ENCODE measurements at places on chromosomes 2 and 18.

GRCh38 chr2:118830118-118830517, 17.3 kb downstream of the EN1 start:
- no peak for DNase-seq

DNA sequence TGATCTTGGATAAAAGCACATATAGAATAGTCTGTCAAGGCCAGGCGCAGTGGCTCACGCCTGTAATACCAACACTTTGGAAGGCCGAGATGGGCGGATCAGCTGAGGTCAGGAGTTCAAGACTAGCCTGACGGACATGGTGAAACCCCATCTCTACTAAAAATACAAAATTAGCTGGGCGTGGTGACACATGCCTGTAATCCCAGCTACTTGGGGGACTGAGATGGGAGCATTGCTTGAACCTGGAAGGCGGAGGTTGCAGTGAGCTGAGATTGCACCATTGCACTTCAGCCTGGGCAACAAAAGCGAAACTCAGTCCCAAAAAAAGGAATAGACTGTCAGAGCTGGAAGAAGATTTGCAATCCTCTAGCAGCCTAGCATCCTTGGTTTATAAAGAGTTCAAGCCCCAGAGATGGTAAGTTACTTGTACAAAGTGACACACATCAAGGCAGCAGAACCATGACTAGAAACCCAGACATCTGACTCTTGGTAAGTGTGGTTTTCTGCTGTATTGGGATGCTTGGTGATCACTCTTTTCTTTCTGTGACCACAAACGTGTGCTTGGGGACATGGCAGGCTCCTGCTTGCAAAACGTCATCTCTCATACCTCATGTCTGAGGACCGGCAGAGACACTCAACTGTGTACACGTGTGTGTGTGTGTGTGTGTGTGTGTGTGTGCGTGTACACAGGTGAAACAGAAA, 69.0 kb downstream of the OSBPL6 start:
- DNase-seq = no peak

GRCh38 chr2:118502106-118502505, 345.3 kb downstream of the EN1 start:
- DNase-seq = no peak

GRCh38 chr2:187614756-187615155, 60.5 kb upstream of the TFPI start:
- no peak for DNase-seq

GRCh38 chr2:104472076-104472475, 381.8 kb upstream of the POU3F3 start:
- DNase-seq = no peak

GRCh38 chr18:9417073-9417851, 58.1 kb upstream of the RALBP1 start:
- DNase-seq = no peak

Data from GM18507 (cell line).